Esophagus muscularis mucosa (tissue), 4 donors: ENCODE measurements at places on chromosomes 3 and 15.

DNA sequence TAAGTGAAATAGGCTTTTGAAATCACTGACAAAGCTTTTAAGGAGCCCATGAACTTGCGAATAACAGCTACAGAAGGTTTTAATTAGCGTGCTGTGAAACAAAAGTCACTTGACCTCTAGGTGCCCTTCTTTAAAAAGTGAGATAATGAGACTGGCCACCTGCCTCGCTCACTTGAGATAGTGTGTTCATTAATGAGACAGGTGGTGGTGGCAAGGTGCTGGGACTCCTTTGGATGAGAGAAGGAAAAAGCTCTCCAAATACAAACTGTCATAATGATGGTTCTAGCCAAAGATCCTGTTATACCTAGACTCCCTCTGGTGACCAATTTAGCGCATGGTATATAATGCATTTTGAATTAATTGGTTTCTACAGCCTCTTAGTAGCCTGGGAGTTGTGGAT, 22.7 kb upstream of the IREB2 start:
- no peaks in the 10 kb centered on the region for H3K36me3 ChIP-seq
- no peak overlapping the region for H3K4me3 ChIP-seq
- H3K4me1 ChIP-seq, result no peaks in the 10 kb centered on the region
- DNase-seq, result no peak
- H3K27ac ChIP-seq, result no peak overlapping the region
- no peaks in the 10 kb centered on the region for H3K27me3 ChIP-seq

DNA sequence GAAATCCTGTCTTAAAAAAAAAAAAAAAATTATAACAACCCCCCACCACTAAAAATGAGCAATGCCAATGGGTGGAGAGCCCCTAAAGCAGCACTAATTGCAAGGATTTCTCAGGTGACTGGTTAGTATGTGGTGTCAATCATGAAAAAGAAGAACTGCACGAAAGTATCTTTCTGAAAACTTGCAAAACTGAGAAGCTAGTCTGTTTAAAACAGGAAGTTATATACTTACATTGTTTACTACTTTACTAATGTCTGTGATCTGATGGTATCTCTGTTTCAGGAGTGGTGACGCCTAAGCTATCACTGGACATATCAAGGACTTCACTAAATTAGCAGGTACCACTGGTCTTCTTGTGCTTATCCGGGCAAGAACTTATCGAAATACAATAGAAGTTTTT, at the start of gene CCR3:
TSS of gene CCR3 (plus strand) at position 341 of the 400 bp plus-strand sequence. CDS start 22,699 bp downstream, outside the sequence.
- DNase-seq, result no peak
- no peaks in the 10 kb centered on the region for H3K27me3 ChIP-seq
- H3K27ac ChIP-seq, result no peak within 1 kb of the TSS
- H3K4me3 ChIP-seq, result no peak within 1 kb of the TSS
- no peaks in the 10 kb centered on the region for H3K36me3 ChIP-seq

GRCh38 chr3:148757238-148758215, 59.8 kb downstream of the AGTR1 start:
- no peaks in the 10 kb centered on the region for H3K27me3 ChIP-seq
- no peak overlapping the region for H3K4me3 ChIP-seq
- H3K27ac ChIP-seq, result no peak overlapping the region
- no peak for DNase-seq
- H3K4me1 ChIP-seq, result no peaks in the 10 kb centered on the region

- no peaks in the 10 kb centered on the region for H3K36me3 ChIP-seq
- peaks cover 36% of the 10 kb centered on the region for H3K4me1 ChIP-seq
- DNase-seq, result no peak
- H3K27ac ChIP-seq, result peak overlapping the region; percentile 100
- no peak overlapping the region for H3K4me3 ChIP-seq
These were observed 3.5 kb downstream of the TBL1XR1 start for GRCh38 chr3:177193688-177194268.

DNA sequence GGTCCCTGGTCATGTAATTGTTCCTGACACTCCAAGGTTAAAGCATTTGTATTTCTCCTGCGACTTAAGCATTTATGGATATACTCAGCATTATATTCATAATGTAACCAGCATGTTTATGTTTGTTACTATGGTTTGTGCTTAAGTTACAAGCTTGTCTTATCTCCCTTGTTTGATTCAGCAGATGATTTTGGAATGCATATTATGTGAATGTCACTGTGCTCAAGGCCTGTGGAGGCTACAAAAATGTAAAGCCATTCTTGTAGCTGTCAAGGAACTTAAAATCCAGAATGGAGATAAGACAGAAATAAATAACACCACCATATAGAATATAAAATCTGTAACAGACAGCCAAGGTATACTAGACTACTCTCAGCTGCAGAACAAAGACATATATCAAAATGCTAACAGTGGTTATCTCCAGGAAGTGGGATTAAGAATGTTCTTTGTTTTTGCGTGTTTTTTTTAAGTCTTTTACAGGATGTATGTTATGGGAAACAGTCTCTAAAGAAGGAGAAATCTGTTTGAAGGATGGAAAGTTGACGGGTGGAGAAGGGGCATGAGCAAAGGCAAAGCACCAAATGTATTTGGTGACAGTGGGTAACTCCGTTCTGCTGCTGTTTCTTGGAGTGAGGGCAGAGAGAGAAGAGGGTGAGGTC, 61.4 kb downstream of the IGF2BP2 start:
- H3K4me1 ChIP-seq, result peaks cover 15% of the 10 kb centered on the region
- no peaks in the 10 kb centered on the region for H3K36me3 ChIP-seq
- DNase-seq, result no peak
- no peak overlapping the region for H3K4me3 ChIP-seq
- no peak overlapping the region for H3K27ac ChIP-seq

DNA sequence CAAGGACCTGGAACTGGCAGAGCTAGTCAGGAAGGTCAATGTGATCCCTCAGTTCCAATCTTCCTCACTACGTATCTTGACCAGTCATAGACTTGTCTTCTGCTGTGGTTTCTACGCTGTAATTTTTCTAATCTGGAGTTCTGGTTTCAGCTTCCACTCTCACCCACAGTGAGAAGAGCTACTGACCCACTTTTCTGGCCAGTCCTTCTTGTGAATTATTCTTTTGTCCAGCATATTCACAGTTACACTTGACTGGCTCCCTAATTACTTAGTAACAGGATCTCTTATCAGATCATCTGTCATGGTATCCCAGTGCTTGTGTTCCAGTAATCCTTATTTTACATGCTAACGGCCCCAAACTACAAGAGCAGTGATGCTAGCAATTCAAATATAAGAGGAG, 72.4 kb upstream of the MME start:
- H3K27ac ChIP-seq, result no peak overlapping the region
- H3K27me3 ChIP-seq, result no peaks in the 10 kb centered on the region
- H3K4me3 ChIP-seq, result no peak overlapping the region
- H3K4me1 ChIP-seq, result no peaks in the 10 kb centered on the region

DNA sequence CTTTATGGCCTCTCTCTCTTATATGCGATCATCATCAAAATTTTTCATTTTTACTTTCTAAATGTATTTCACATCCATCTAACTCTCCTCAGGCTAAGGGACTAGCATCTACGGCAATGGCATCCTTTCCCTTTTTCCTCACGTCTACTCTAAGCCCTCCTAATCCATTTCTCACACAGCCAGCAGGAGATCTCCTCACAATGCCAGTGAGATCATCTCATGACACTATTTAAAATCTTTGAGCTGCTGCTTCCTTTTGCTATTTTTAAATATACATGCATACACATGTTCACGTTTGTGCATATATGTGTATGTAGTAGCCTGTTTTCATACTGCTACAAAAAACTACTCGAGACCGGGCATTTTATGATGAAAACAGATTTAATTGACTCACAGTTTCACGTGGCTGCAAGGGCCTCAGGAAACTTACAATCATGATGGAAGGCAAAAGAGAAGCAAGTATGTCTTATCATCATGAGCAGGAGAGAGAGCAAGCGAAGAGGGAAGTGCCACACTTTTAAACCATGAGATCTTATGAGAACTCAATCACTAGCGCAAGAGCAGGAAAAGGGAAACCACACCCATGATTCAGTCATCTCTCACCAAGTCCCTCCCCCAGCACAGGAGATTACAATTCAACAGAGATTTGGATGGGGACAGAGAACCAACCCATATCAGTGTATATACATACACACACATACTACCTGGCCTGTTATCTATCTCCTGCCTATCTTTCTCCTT, 599.2 kb upstream of the ROBO1 start:
- H3K4me1 ChIP-seq, result no peaks in the 10 kb centered on the region
- H3K27ac ChIP-seq, result no peak overlapping the region
- H3K27me3 ChIP-seq, result no peaks in the 10 kb centered on the region
- no peaks in the 10 kb centered on the region for H3K36me3 ChIP-seq

DNA sequence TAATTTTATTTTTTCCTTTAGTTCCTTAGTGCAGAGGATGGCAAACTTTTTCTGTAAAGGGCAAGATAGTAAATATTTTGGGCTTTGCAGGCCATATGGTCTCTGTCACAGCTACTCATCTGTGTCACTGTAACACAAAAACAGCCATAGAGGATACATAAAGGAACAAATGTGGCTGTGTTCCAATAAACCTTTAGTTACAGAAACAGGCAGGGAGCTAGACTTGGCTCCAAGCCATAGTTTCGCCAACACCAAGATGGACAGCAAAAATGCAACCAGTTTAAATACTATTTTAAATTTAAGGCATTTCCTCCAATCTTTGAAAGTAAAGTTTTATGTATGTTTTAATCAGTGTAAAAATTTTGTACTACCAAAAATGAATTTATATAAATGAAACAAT, 753.4 kb downstream of the FHIT start:
- H3K27ac ChIP-seq, result no peak overlapping the region
- no peaks in the 10 kb centered on the region for H3K36me3 ChIP-seq
- no peaks in the 10 kb centered on the region for H3K4me1 ChIP-seq
- H3K4me3 ChIP-seq, result no peak overlapping the region
- no peaks in the 10 kb centered on the region for H3K27me3 ChIP-seq

GRCh38 chr3:31157047-31157694, 262.7 kb upstream of the GADL1 start:
- H3K4me3 ChIP-seq, result no peak overlapping the region
- H3K4me1 ChIP-seq, result peaks cover 5% of the 10 kb centered on the region
- H3K27ac ChIP-seq, result no peak overlapping the region

- no peaks in the 10 kb centered on the region for H3K4me1 ChIP-seq
- no peaks in the 10 kb centered on the region for H3K27me3 ChIP-seq
- H3K4me3 ChIP-seq, result no peak overlapping the region
- no peak overlapping the region for H3K27ac ChIP-seq
- H3K36me3 ChIP-seq, result no peaks in the 10 kb centered on the region
- no peak for DNase-seq
These were observed 50.4 kb upstream of the CMSS1 start for GRCh38 chr3:99767291-99767690.

DNA sequence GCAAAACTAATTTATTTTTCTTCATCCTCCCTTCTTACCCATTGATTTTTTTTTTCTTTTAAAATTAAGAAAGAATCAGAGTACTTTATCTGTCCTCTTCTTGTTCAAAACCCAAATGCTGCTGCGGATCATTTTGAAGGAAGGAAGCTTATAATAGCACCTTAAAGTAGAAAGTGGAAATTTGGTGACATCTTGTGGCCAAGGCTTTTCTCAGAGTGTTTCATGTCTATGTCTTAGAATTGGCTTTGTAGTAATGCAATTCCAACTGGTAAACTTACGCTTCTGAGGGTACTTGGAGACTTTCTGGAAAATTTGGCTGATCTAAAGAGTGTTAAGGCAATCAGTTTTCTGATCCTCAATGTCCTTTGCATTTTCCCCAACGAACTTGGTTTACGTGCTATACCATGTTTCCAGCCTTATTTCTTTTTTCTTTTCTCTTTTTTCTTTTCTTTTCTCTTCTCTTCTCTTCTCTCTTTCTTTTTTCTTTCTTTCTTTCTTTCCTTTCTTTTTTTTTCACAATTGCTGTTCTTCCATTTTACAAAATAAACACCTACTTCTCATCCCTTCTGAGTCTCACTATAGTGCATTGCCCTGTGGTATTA, 30.7 kb downstream of the C3orf38 start:
- H3K36me3 ChIP-seq, result no peaks in the 10 kb centered on the region
- H3K27ac ChIP-seq, result no peak overlapping the region
- H3K4me1 ChIP-seq, result no peaks in the 10 kb centered on the region
- H3K27me3 ChIP-seq, result no peaks in the 10 kb centered on the region

DNA sequence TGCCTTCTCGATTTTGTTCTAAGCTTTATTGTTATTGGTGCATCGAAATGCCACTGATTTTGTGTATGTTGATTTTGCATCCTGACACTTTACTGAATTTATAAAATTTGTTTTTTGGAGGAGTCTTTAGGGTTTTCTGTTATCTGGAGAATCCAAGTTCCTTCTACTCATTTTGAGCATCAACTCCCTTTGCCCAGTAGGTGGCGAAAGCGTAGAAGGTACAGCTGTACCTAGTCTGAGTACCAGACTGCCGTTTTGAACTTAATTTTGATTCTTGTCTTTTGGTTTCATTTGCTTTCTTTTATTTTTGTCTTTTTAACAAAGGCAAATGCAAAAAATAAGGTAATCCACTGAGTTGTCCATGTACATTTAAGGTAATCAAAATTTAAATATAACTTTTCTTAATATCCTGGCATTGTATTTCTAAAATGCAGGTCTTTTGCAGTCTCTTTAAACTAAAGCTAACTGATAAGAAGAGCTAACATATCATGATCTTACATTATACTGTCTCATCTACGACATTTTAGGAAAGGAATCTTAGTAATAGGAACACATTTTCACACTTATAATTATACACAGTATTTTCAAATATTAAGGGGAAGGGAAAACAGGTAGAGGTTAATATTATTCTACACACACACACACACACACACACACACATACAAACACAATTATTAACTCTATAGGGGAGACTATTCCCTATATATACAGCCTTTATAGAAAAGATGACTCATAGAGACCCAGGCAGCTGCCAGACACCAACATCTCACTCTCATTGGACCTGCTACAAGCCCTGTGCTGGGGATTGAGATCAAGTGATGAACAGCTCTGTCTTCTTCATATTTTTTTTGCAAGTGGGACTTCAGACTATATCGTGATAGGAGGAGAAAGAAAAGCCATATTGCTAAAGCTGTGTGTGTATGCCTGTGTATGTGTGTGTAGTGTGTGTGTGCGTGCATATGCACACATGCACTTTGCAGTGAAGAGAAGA, 71.8 kb downstream of the SYNPR start:
- no peaks in the 10 kb centered on the region for H3K4me1 ChIP-seq
- no peak for DNase-seq
- no peak overlapping the region for H3K4me3 ChIP-seq
- no peaks in the 10 kb centered on the region for H3K27me3 ChIP-seq
- H3K36me3 ChIP-seq, result no peaks in the 10 kb centered on the region

DNA sequence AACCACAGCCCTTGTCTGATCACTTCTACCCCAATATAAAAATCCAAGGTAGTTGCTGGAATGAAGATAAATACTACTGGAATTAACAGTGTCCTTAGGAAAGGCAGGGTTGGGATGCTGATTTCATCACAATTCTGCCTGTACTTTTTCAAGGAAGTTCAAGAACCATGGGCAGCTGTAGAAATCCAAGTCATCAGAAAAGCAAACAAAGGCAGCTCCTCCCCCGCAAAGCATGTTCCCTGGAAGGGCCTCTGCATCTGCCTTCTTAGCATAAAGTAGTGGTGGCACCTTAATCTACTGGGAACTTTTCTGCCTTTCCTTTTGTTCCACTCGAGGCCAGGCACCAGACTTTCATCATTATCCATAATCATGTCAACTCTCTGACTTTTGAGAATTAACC, 54.4 kb downstream of the ERC2 start:
- DNase-seq, result no peak
- H3K4me3 ChIP-seq, result no peak overlapping the region
- no peaks in the 10 kb centered on the region for H3K27me3 ChIP-seq

- H3K4me3 ChIP-seq, result no peak overlapping the region
- H3K36me3 ChIP-seq, result peaks cover 43% of the 10 kb centered on the region
- DNase-seq, result no peak
- no peaks in the 10 kb centered on the region for H3K27me3 ChIP-seq
These were observed 55.5 kb downstream of the NBEAL2 start for GRCh38 chr3:47034868-47035489.

- H3K27me3 ChIP-seq, result no peaks in the 10 kb centered on the region
- H3K4me1 ChIP-seq, result peaks cover 8% of the 10 kb centered on the region
- no peak overlapping the region for H3K27ac ChIP-seq
- no peak overlapping the region for H3K4me3 ChIP-seq
- H3K36me3 ChIP-seq, result peaks cover 15% of the 10 kb centered on the region
These were observed 22.8 kb downstream of the MINDY2 start for GRCh38 chr15:58793862-58794261.
